ENCODE measurements at places on chromosomes 6 and 20.

DNA sequence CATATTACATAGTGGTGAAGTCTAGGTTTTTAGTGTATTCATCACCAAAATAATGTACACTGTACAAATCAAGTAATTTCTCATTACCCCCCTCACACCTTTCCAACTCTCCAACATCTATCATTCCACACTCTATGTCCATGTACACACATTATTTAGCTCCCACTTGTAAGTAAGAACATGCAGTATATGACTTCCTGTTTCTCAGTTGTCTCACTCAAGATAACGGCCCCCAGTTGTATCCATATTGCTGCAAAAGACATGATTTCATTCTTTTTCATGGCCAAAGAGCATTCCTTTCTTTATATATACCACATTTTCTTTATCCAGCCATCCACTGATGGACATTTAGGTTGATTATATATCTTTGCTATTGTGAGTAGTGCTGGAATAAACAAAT is 86.0 kb downstream of the UBE3D start:
- H3K4me3 ChIP-seq, result no peak overlapping the region
- no peaks in the 10 kb centered on the region for H3K27me3 ChIP-seq
- DNase-seq, result no peak
- no peak overlapping the region for H3K27ac ChIP-seq
- H3K36me3 ChIP-seq, result no peaks in the 10 kb centered on the region

DNA sequence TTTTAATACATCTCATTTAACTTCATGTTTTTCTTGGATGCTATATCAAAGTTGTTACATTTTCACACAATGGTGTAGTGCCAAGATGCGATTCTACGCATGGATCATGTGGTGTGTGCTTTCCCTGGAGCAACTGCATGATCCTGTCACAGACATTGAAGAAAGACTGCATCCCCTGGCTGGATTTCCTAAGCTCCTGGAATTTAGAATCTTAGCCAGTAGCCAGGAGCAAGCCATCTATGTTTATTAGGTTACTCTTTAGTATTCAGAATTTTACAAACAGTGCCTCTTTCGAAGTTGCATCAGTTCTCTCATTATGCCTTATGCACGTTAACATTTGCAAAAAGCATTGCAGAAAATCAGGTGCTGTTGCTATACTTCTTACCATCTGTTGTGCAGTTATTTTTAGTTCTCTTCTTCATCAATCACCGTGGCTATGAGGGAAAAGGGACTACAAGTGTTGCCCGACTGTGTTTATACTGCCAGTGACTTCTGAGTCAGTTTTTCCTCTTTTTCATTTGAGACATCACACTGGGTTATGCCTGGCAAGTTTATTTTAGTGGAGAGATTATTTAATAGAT is 584.2 kb downstream of the BCKDHB start:
- no peaks in the 10 kb centered on the region for H3K36me3 ChIP-seq
- H3K27ac ChIP-seq, result no peak overlapping the region

DNA sequence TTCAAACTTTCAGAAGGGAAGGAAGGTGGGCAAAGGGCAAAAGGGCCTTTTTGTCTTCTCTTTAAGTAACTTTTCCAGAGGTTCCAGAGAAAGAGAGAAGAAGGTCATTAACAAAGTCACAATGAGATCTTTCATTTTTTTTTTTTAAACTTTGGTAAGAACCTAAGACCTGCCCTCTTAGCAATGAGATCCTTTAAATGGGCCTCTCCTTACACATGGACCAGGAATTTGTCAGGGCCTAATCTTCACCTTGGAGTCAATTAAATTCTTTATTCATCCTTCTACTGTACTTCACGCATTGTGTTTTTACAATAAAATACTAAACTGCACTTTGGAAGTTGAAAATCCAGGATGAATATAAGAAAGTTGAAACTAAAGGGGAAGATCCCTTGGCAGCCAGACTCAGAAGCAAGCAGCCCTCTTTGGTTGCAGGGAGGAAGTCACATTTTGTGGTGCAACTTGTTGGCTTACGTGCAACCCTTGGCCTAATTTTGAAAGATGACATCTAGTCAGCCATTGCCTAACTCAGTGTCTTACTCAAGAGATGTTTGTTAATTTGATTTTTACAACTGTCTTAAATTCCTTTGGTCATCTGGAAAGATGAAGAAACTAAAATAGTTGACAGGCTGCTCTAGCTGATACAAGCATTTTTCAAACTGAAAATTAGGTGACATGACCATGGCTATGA is 11.9 kb upstream of the TMEM170B start:
- peak; percentile 34 for DNase-seq
- no peaks in the 10 kb centered on the region for H3K4me1 ChIP-seq
- peak overlapping the region; percentile 31 for H3K27ac ChIP-seq
- peaks cover 3% of the 10 kb centered on the region for H3K27me3 ChIP-seq
- no peak overlapping the region for H3K4me3 ChIP-seq

- no peaks in the 10 kb centered on the region for H3K36me3 ChIP-seq
- no peak overlapping the region for H3K4me3 ChIP-seq
These were observed 261.4 kb upstream of the PRDM1 start for GRCh38 chr6:105824732-105825131.

DNA sequence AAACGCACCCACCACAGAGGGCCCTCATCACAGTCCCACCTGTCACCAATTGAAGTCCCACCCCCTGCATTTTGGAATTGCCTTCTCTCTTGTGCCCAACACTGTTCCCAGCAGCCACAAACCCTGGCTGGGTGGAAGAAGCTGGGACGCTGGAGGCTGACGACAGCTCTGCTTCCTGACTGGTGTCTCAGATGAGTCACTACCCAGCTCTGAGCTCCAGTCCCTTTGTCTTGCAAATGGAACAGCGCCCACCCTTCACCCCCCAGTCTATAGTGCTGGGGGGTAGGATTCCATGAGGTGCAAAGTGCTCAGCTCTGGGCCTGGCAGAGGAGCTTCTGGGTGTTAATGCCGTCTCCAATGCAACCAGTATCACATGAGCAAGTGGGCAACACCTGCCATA is 85.3 kb downstream of the DLGAP4 start:
- no peaks in the 10 kb centered on the region for H3K27me3 ChIP-seq
- H3K27ac ChIP-seq, result no peak overlapping the region
- H3K4me3 ChIP-seq, result no peak overlapping the region
- H3K4me1 ChIP-seq, result no peaks in the 10 kb centered on the region

- H3K4me1 ChIP-seq, result peaks cover 4% of the 10 kb centered on the region
- H3K27me3 ChIP-seq, result no peaks in the 10 kb centered on the region
These were observed 173.8 kb downstream of the GMPR start for GRCh38 chr6:16412171-16412570.

DNA sequence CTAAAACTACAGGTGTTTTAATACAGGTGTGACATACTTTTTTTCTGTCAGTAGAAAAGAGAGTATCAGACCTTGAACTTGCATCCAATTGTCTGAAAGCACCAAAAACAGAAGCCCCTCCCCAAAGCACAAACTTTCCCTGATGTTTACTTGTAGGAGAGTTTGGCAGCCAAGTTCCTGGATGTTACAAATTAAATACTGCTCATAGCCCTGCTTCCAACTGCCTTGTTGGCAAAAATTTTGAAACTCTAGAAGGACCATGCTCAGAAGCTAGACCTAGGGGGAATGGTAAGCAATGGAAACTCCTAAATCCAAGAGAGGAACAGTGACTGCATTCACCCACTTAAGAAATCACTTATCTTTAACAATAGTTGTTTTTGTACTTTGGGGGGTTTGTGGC is 17.0 kb upstream of the ARG1 start:
- no peaks in the 10 kb centered on the region for H3K4me1 ChIP-seq
- no peaks in the 10 kb centered on the region for H3K36me3 ChIP-seq
- no peak overlapping the region for H3K27ac ChIP-seq
- H3K27me3 ChIP-seq, result no peaks in the 10 kb centered on the region

DNA sequence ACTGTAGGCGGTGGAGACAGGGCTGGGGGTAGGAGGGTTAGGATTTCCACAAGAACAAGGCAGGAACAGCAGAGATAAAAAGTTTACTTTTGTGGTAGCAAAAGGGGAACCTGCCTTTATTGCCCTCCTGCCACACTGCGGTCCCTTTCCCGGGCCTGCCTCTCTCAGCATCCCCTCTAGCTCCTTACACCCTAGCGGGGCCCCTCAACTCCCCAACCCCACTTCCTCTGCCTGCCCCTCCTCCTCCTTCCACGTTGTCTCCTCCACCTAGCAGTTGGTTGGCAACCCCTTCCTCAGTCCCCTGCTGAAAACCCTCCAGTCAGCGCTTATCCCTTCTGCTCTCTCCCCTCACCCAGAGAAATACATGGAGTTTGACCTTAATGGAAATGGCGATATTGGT is 714 bp downstream of the AIF1 start:
- DNase-seq, result peak; percentile 53
- H3K27me3 ChIP-seq, result no peaks in the 10 kb centered on the region
- no peak overlapping the region for H3K27ac ChIP-seq
- no peak overlapping the region for H3K4me3 ChIP-seq
- peaks cover 17% of the 10 kb centered on the region for H3K4me1 ChIP-seq

- no peaks in the 10 kb centered on the region for H3K27me3 ChIP-seq
- no peaks in the 10 kb centered on the region for H3K4me1 ChIP-seq
These were observed 33.7 kb upstream of the LOC128125822 start for GRCh38 chr6:63538550-63538949.

DNA sequence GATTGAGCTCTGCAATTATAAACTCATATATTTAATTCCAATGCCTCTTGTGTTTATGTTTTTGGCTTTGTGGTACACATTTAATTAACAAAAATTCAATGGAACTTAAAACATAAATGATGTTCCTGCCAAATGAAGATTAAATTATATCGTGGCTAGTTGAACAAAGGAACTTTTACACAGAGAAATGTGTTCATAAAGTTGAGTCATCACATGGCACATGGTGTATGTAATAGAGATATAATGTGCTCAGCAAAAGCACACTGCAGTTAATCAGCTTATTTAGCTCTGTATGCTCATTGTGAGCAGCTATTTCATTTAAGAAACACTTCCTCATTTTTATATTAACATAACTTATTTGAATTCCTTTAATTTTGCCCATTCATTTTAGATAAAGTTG is 1295.6 kb upstream of the CITED2 start:
- no peak for DNase-seq
- no peak overlapping the region for H3K4me3 ChIP-seq
- H3K27me3 ChIP-seq, result no peaks in the 10 kb centered on the region

- no peak overlapping the region for H3K4me3 ChIP-seq
- no peaks in the 10 kb centered on the region for H3K36me3 ChIP-seq
- no peak overlapping the region for H3K27ac ChIP-seq
- H3K4me1 ChIP-seq, result no peaks in the 10 kb centered on the region
These were observed 525.3 kb upstream of the HTR1E start for GRCh38 chr6:86412057-86412456.

Measured in natural killer cell (primary cell).